ENCODE measurements at places on chromosomes 4 and X.
A peak's percentile ranks its signal among the peaks of the same experiment; 100 is the strongest.

DNA sequence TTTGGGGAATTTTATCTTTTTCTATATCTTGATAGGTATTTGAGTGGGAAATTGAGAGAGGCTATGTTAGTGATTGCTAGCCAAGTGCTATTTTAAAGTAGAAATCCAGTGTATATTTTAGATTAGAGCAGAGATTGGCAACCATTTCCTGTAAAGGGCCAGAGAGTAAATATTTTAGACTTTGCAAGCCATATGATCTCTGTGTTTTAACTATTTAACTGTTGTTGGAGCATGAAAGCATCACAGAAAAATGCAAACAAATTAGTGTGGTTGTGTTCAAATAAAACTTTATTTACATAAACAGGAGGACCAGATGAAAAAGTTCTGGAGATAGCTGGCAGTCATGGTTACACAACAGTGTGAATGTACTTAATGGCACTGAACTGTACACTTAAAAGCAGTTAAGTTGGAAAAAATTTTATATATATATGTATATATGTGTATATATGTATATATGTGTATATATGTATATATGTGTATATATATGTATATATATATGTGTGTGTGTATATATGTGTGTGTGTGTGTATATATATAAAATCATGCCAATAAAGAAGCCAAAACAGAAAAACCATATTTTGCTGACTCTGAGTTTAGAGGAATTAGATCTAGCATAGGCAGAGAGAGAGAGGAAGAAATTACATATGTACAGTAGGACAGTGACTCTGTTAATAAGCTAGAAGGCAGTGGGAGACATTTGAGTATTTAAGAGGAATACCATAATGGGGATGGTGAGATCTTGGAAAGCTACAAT is 83.4 kb downstream of the TMEM164 start:
- peak; percentile 33 for DNase-seq

DNA sequence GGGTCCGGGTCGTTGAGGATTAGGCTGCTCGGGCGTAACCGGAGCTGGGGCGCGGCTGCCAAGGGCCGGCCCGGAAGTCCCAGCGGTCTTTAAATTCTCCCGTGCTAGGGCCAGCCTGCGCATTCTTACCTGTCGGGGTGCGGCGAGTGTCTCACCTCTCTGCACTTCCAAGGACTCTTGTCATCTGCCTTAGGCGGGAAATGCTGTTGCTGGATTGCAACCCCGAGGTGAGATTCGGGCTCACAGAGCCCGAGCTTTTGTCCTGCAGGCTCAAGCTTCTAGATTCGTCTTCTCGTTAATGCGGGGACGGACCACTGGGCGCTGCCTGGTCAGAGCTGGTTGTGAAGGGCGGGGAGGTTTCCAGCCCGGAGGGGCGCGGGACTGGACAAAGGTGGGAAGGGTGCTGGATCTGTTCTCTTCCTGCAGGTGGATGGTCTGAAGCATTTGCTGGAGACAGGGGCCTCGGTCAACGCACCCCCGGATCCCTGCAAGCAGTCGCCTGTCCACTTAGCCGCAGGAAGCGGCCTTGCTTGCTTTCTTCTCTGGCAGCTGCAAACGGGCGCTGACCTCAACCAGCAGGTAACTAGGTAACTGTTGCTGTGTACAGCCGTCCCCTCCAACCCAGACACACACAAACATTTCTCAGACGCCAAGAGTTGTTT is at the start of gene ANKRD37:
Gene ANKRD37 (plus strand): TSS at position 118 of the 662 bp plus-strand sequence. CDS start 83 bp downstream, at position 201.
- peak; percentile 38 for DNase-seq

DNA sequence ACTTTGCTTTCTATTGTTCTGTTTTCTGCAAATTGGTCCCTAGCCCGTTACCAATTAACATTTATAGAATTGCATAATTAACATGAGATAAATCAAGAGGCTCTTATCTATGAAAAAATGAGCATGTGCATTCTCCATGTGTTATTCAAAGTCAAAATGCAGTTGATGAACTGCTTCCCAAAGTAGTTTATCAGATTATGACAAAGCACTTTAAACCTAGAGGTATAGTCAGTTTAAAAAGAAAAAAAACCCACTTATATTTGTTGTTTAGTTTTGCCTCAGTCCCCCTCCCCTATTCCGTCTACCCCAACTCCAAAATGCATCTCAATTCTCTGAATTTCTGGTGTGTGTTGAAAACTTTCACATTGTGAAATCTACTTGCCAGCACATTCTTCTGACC is 119.5 kb downstream of the ATXN3L start:
- DNase-seq = no peak

DNA sequence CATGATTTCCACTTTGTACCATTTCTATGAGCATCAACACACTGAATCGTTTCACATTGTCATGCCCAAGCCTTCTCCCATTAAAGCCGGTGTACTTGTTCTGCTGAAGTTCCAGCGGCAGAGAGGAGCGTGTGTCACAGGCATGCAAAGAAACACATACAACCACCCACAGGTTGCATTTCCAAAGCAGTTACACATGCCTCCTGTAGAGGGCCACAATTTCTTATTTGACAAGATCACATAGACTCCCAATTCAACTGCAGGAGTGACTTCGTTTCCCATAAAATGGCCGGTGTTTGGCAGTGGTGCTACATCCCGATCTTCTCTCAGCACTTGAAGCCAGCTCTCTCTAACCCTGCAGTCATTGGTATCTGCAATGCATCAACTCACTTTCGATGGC is 992.6 kb downstream of the NLGN4X start:
- DNase-seq = no peak

- DNase-seq = no peak
Measured at GRCh38 chrX:120137439-120137838, 21.0 kb upstream of the RHOXF2 start.

- DNase-seq = no peak
Measured at GRCh38 chrX:7261672-7262332, 113.8 kb upstream of the PUDP start.

DNA sequence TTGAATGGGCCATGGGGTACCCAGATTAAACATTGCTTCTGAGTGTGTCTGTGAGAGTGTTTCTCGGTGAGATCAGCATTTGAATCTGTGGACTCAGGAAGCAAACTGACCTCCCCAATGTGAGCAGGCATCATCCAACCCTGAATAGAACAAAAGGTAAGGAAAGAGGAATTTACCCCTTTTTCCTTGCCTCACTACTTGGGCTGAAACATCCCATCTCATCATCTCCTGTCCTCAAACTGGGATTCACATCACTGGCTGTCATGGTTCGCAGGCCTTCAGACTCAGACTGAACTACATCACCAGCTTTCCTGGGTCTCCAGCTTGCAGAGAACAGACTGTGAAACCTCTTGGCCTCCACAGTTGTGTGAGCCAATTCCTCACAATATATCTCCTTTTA is 47.1 kb downstream of the TEC start:
- DNase-seq = no peak

DNA sequence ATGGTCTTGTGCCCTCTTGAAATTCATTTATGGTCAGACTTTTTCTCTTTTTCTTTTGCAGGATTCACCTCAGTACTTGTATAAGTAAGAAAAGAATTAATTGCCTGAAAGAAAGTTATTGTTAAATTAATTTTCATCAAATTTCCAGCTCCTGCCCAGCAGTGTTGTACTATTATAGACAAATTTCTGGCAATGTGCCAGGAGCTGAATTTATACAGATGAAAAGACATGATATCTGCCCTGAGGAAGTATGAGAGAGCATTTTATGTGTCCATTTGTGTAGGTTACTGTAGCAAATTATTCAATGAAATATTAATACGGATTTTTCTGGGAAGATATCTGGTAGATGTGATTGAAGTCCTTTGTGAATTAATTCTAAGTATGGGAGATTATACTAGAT is 2371.5 kb upstream of the TENM3 start:
- no peak for DNase-seq

All from brain microvascular endothelial cell (primary cell).